ENCODE measurements at places on chromosomes 1 and 21. TPM values are rescaled to one million over a fixed set of nuclear protein-coding genes. Genes with fewer than 3 reads are reported as not detected.

The C1orf87 gene
- not detected for total RNA-seq

The CD5L gene
- not detected for total RNA-seq

The SAMD13 gene
- total RNA-seq, result 0.14 TPM

The ALPL gene
- total RNA-seq, result 1.4 TPM

The IGSF21 gene
- total RNA-seq, result not detected

The AADACL3 gene
- total RNA-seq, result not detected

The OPTC gene
- total RNA-seq, result not detected

The COL6A1 gene
- 1,721 TPM for total RNA-seq

The FCGR3B gene
- not detected for total RNA-seq

The SLFNL1 gene
- 0.44 TPM for total RNA-seq

The VWA5B1 gene
- total RNA-seq, result not detected

The CLDN8 gene
- not detected for total RNA-seq

The RRP1B gene
- total RNA-seq, result 19.7 TPM

The GBP5 gene
- under 0.01 TPM for total RNA-seq

The IFI44 gene
- 3.3 TPM for total RNA-seq

The NPR1 gene
- total RNA-seq, result 0.88 TPM

The FCRL6 gene
- not detected for total RNA-seq

The PTPRF gene
- 132 TPM for total RNA-seq

The CRYBG2 gene
- under 0.01 TPM for total RNA-seq

The RHBG gene
- total RNA-seq, result not detected

The OR2AK2 gene
- not detected for total RNA-seq

The ANGPTL1 gene
- total RNA-seq, result 17.1 TPM

The ENAH gene
- total RNA-seq, result 122 TPM

The SEMA6C gene
- 1.8 TPM for total RNA-seq

The TRIM46 gene
- 8.7 TPM for total RNA-seq

The RERE gene
- total RNA-seq, result 68.3 TPM

The DMBX1 gene
- not detected for total RNA-seq

The LORICRIN gene
- not detected for total RNA-seq

The KRTAP8-1 gene
- not detected for total RNA-seq

The FMOD gene
- total RNA-seq, result 0.29 TPM

The SPATA17 gene
- total RNA-seq, result under 0.01 TPM

The CDC42 gene
- total RNA-seq, result 656 TPM

The POU3F1 gene
- total RNA-seq, result not detected

The GRHL3 gene
- total RNA-seq, result not detected
